ENCODE measurements at places on chromosomes 12 and 14.

DNA sequence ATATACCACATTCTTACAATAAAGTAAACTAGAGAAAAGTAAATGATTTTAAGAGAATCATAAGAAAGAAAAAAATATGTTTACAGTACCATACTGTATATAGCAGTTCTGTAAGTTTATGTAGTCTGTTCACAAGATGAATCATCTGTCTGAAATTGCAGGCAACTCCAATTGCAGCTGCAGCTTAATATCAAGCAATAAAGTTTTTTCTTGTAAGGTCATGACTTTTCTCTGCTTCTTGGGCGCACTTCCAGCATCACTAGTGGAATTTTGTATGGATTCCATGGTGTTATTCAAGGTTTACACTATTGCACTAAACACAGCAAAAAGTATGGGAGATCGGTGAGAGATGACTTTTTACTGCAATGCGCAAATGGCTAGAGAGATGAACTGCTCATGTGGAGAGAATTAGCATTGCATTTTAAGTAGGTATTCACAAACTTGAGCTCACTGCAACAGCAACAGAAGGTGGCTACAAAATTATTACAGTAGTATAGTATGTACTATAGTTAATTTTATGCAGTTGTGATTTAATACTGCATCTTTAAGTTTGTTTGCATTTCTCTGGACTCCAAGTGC, 445.4 kb upstream of the OR4E1 start:
- no peak for DNase-seq
- no peak overlapping the region for H3K4me3 ChIP-seq
- no peaks in the 10 kb centered on the region for H3K4me1 ChIP-seq
- H3K27ac ChIP-seq: no peak overlapping the region
- no peaks in the 10 kb centered on the region for H3K27me3 ChIP-seq

DNA sequence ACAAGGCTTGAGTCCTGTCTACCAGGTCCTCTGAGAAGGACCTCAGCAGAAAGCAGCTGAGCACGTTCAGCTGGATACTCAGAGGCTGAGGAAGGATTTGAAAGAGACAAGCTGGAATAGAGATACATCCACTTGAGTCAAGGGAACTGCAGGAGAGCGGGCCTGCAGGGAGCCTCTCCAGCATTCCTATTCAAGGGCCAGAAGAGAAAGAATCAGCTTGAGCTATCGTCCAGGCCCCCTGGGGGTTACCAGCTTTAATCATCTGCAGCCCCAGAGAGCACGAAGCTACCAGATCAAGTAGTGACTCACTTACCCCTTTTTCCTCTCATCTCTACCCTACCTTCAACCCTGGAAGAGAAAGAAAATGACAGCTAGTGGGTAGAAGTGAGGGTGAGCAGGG, 80.9 kb downstream of the NDUFA12 start:
- H3K4me3 ChIP-seq: no peak overlapping the region
- no peak for DNase-seq
- H3K4me1 ChIP-seq: no peaks in the 10 kb centered on the region
- H3K27ac ChIP-seq: no peak overlapping the region
- no peaks in the 10 kb centered on the region for H3K27me3 ChIP-seq

DNA sequence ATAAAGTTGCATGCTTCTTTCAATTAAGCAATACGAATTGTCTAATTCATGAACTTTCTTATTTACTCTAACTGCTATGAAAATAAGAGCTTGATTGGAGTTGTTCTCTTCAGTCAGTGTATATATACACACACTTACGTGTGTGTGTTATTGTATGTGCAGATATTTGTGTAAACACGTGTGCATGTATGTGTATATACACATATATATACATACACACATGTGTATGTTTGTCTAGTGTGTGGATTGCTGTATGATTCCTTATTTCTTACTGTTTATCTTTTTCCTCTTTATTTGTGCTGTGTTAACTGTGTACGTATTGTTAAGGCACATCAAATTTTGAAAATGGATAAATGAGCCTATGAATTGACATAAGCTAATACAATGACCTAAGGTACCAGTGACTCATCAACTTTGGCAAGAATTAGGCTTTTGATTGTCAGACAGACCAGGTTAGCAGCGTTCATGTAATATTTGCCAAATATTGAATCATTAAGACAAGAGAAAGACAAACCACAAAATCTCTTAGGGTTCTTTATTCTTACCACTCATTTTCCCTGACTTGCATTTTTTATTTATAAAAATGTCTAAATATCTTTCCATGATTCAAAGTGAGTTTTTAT, 423.9 kb downstream of the SOX5 start:
- DNase-seq: no peak
- no peaks in the 10 kb centered on the region for H3K36me3 ChIP-seq
- H3K27ac ChIP-seq: no peak overlapping the region
- no peaks in the 10 kb centered on the region for H3K27me3 ChIP-seq
- H3K4me1 ChIP-seq: no peaks in the 10 kb centered on the region

DNA sequence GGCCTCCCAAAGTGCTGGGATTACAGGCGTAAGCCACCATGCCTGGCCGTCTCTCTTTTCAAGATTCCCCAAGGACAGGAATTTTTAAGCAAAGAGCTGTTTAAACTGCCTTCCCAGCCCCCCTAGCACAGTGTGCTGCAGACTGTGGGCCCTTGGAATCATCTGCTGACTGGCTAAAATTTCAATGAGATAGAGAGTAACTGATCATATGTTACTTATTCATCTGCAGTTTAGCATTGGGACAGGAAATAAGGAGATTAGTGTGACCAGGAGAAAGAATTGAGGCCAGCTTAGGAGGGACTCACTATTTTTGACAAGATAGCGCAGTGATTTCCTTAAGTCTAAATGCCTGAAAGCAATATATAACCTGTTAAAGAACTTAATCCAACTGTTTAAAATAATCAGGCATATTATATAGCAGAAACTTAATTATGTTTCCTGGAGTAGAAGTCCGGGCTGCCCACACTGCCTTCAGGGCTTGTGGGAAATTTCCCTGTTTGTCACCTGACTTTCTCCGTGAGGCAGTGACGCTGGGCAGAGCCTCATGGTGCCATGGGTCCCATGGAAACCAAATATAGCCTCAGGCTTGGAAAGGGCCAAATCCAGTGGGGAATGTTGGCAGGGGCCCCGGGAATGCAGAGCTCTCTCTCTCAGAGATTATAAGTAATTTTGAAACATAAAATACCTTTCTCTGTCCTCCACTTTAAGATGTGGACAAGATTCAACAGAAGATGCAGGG, 22.8 kb upstream of the CEBPE start:
- no peaks in the 10 kb centered on the region for H3K36me3 ChIP-seq
- H3K4me3 ChIP-seq: no peak overlapping the region

- DNase-seq: no peak
- H3K4me1 ChIP-seq: peaks cover 42% of the 10 kb centered on the region
- no peak overlapping the region for H3K4me3 ChIP-seq
- H3K27me3 ChIP-seq: no peaks in the 10 kb centered on the region
These were observed 175.3 kb downstream of the TSPAN9 start for GRCh38 chr12:3252450-3252891.

- peak; percentile 74 for DNase-seq
- H3K27me3 ChIP-seq: no peaks in the 10 kb centered on the region
- H3K4me3 ChIP-seq: peak overlapping the region; percentile 56
- H3K36me3 ChIP-seq: peaks cover 2% of the 10 kb centered on the region
These were observed 32.8 kb downstream of the MIA2 start for GRCh38 chr14:39266525-39266870.

DNA sequence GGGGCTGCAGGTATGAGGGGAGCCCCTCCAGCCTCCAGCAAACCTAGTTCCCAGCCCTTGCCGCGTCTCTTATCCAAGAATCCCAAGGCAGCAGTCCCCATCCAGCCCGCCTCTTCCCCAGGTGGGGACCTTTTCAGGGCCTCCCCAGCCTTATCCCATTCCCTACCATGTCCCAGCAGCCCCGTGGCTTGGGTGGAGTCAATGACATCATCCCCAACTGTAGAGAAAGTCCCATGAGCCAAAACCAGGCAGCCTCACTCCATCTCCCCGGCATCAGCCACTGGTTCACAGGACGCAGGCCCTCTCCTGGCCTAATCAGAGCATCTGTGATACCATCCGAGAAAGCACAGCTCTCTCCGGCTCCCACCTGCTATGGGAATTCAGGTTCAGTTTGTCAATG, 131.0 kb downstream of the NCOR2 start:
- peaks cover 3% of the 10 kb centered on the region for H3K4me1 ChIP-seq
- H3K4me3 ChIP-seq: no peak overlapping the region
- H3K27me3 ChIP-seq: no peaks in the 10 kb centered on the region
- no peak for DNase-seq
- H3K27ac ChIP-seq: no peak overlapping the region

DNA sequence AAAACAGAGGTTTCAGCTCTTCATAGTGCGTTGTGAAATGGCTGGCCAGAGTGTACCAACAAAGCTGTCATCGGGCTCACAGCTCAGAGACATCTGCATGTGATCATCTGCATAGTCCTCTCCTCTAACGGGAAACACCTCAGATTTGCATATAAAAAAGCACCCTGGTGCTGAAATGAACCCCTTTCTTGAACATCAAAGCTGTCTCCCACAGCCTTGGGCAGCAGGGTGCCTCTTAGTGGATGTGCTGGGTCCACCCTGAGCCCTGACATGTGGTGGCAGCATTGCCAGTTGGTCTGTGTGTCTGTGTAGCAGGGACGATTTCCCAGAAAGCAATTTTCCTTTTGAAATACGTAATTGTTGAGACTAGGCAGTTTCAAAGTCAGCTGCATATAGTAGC, 14.3 kb upstream of the PAPLN start:
- no peaks in the 10 kb centered on the region for H3K4me1 ChIP-seq
- no peaks in the 10 kb centered on the region for H3K27me3 ChIP-seq
- H3K4me3 ChIP-seq: no peak overlapping the region
- H3K27ac ChIP-seq: no peak overlapping the region
- DNase-seq: no peak

All from liver (tissue), 10 donors.